Stimulated activated CD8-positive, alpha-beta memory T cell treated with anti-CD3 and anti-CD28 coated beads, Interleukin-7, amount 100 ng/mL, for 1 hour (primary cell): ENCODE measurements at places on chromosomes 11 and 22.

- DNase-seq, result no peak
These were observed 395.0 kb upstream of the CCDC90B start for GRCh38 chr11:83681031-83681781.

- no peak for DNase-seq
These were observed 106.9 kb upstream of the SORL1-AS1 start for GRCh38 chr11:121559606-121560200.

DNA sequence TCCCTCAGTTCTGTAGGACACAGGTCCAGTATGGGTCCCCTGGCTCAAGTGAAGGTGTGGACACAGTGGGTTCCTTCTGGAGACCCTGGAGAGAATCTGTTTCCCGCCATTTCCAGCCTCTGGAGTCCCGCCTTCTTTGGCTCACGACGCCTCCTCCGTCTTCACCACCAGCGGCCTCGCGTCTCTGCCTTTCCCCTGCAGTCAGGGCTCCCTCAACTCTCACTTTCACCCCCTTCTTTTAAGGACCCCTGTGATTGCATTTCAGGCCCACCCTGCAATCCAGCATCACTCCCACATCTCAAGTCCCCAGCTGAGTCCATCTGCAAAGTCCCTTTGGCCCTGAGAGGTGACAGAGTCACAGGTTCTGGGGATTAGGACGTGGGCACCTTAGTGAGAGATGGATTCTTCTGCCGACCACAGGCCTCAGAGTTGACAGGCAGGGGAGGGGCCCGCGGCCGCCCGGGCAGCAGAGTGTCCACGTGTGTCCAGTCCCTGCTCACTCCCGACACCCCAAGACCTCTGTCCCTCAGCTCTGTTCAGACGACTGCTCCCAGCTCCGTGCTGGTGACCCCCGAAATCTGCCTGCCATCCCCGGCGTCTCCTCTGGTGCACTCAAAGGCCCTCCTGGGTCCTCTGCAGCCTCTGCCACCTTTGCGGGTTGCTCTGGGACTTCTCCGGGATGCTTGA, 36.9 kb upstream of the KRTAP5-7 start:
- no peak for DNase-seq

GRCh38 chr11:100356035-100356434, 331.1 kb upstream of the ARHGAP42 start:
- DNase-seq, result no peak
